CD8-positive, alpha-beta memory T cell (primary cell): ENCODE measurements at places on chromosomes 2 and 18. TPM values are rescaled to one million over a fixed set of nuclear protein-coding genes. Genes with fewer than 3 reads are reported as not detected.

- no peaks in the 10 kb centered on the region for H3K27me3 ChIP-seq
- H3K4me1 ChIP-seq, result no peaks in the 10 kb centered on the region
- DNase-seq, result no peak
- no peaks in the 10 kb centered on the region for H3K36me3 ChIP-seq
Observed at GRCh38 chr2:234635284-234635683, 138.4 kb upstream of the ARL4C start.

- no peak overlapping the region for H3K4me3 ChIP-seq
- H3K4me1 ChIP-seq, result no peaks in the 10 kb centered on the region
- DNase-seq, result no peak
- no peaks in the 10 kb centered on the region for H3K36me3 ChIP-seq
- H3K27me3 ChIP-seq, result no peaks in the 10 kb centered on the region
- no peak overlapping the region for H3K27ac ChIP-seq
Observed at GRCh38 chr2:176582990-176583481, 313.8 kb downstream of the MTX2 start.

- no peaks in the 10 kb centered on the region for H3K27me3 ChIP-seq
- H3K36me3 ChIP-seq, result no peaks in the 10 kb centered on the region
- DNase-seq, result no peak
- H3K4me1 ChIP-seq, result no peaks in the 10 kb centered on the region
- no peak overlapping the region for H3K4me3 ChIP-seq
Observed at GRCh38 chr2:121058852-121059558, 226.0 kb downstream of the TFCP2L1 start.

- H3K4me3 ChIP-seq, result no peak overlapping the region
Observed at GRCh38 chr2:105796791-105797190, 52.1 kb downstream of the NCK2 start.

GRCh38 chr2:158970241-158970751 is 1.9 kb downstream of the TANC1 start:
- H3K27me3 ChIP-seq, result no peaks in the 10 kb centered on the region
- peaks cover 7% of the 10 kb centered on the region for H3K4me1 ChIP-seq
- peak overlapping the region; percentile 37 for H3K4me3 ChIP-seq

- no peaks in the 10 kb centered on the region for H3K36me3 ChIP-seq
- H3K27me3 ChIP-seq, result no peaks in the 10 kb centered on the region
- H3K27ac ChIP-seq, result no peak overlapping the region
- no peak overlapping the region for H3K4me3 ChIP-seq
- H3K4me1 ChIP-seq, result peaks cover 43% of the 10 kb centered on the region
Observed at GRCh38 chr18:12843420-12844350, 40.4 kb downstream of the PTPN2 start.

- H3K27me3 ChIP-seq, result no peaks in the 10 kb centered on the region
- DNase-seq, result no peak
- H3K36me3 ChIP-seq, result no peaks in the 10 kb centered on the region
- no peak overlapping the region for H3K27ac ChIP-seq
Observed at GRCh38 chr2:168426861-168427260, 29.2 kb upstream of the CERS6 start.

- no peaks in the 10 kb centered on the region for H3K27me3 ChIP-seq
- no peaks in the 10 kb centered on the region for H3K4me1 ChIP-seq
- DNase-seq, result no peak
- H3K27ac ChIP-seq, result no peak overlapping the region
- H3K4me3 ChIP-seq, result no peak overlapping the region
Observed at GRCh38 chr2:209791151-209791550, 19.5 kb downstream of the UNC80 start.

DNA sequence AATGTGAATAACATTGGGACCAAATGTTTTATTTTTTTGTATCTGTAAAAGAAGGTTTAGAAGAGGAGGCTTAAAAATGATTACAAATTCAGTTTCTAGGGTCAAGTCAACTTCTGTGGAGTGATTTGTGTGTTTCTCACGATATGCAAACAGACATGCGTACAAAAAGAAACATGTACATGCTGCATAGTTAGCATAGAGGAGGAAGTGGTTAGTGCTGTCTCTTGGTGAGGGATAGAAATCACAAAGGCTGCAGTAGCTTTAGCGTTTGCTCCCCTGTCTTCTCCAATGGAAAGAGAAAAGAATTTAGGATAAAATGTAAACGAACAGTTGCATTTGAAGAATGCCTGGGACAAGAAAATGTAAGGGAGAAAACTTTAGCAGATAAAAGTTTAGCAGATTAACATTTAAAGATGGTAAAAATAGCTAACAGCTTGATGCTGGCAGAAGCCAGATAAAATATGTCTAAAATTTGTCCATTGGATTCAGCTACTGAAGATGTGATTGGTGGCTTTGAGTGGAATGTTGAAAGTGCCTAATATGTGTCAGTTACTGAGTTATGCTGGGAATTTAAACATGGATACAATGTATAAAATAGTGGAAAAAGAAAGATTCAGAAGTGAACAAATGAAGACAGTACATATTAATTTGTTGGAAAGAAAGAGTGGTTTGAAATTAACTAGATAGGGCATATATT is 44.9 kb downstream of the MALT1 start:
- H3K4me3 ChIP-seq, result peak overlapping the region; percentile 5
- H3K27ac ChIP-seq, result no peak overlapping the region
- no peaks in the 10 kb centered on the region for H3K36me3 ChIP-seq
- no peak for DNase-seq
- H3K4me1 ChIP-seq, result peaks cover 42% of the 10 kb centered on the region

GRCh38 chr2:160700021-160700814 is 206.6 kb upstream of the RBMS1 start:
- H3K36me3 ChIP-seq, result no peaks in the 10 kb centered on the region
- no peak for DNase-seq
- H3K27me3 ChIP-seq, result no peaks in the 10 kb centered on the region
- H3K27ac ChIP-seq, result no peak overlapping the region
- no peak overlapping the region for H3K4me3 ChIP-seq
- peaks cover 5% of the 10 kb centered on the region for H3K4me1 ChIP-seq

DNA sequence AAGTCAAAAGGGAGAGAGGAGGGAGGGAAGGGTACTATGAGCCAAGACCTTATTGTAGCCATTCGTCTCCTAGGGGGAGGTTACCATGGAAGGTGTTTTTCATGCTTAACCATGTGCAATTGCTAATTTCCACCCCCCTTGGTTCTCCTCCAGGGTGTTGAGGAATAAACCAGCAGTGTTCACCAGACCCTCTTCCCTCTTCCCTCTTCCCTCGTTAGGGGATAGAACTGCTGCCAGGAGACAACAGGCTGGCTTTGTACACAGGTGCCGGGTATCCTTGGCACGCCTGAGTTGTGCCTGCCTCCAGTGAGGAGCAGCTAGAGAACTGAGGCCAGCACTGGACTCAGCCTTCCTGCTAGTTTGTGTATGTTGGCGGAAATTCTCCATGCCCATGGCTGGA is 41.1 kb upstream of the ARL5A start:
- no peak overlapping the region for H3K4me3 ChIP-seq
- no peak for DNase-seq
- H3K36me3 ChIP-seq, result no peaks in the 10 kb centered on the region
- peaks cover 8% of the 10 kb centered on the region for H3K27me3 ChIP-seq
- H3K27ac ChIP-seq, result no peak overlapping the region

DNA sequence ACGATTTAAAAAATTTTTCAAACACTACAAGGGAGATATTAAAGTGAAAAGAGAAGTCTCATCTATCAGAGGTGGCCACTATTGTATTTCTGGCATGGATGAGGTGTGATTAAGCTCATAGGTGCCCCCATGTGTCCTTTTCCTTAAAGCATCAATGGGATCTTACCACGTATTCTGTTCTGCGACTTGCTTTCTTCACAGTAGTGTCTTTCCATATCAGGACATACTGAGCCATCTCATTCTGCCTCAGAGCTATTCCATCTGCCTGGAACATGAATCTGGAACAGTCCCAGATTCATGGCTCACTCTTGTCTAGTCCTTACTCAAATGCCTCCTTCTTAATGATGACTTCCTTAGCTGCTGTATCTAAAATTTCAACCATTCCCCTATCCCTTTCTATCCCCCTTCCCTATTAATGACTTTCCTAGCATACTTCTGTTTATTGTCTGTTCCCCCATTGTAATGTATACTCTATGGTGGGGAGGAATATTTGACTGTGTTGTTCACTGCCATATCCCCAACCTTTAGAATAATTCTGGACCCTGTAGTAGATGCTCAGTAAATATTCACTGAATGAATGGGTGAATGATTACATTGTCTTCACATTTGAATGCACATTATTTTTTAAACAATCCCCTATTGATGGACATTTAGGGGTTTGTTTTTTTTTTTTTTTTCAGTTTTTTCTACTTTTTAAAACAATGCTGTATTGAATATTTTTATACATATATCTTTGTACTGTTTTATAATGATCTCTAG is 11.1 kb downstream of the STAMBP start:
- no peaks in the 10 kb centered on the region for H3K27me3 ChIP-seq
- H3K4me1 ChIP-seq, result no peaks in the 10 kb centered on the region
- H3K27ac ChIP-seq, result no peak overlapping the region
- peaks cover 2% of the 10 kb centered on the region for H3K36me3 ChIP-seq
- no peak overlapping the region for H3K4me3 ChIP-seq
- no peak for DNase-seq

- no peaks in the 10 kb centered on the region for H3K36me3 ChIP-seq
- H3K4me3 ChIP-seq, result no peak overlapping the region
- no peaks in the 10 kb centered on the region for H3K27me3 ChIP-seq
Observed at GRCh38 chr2:166957686-166958085, 69.4 kb downstream of the XIRP2 start.

DNA sequence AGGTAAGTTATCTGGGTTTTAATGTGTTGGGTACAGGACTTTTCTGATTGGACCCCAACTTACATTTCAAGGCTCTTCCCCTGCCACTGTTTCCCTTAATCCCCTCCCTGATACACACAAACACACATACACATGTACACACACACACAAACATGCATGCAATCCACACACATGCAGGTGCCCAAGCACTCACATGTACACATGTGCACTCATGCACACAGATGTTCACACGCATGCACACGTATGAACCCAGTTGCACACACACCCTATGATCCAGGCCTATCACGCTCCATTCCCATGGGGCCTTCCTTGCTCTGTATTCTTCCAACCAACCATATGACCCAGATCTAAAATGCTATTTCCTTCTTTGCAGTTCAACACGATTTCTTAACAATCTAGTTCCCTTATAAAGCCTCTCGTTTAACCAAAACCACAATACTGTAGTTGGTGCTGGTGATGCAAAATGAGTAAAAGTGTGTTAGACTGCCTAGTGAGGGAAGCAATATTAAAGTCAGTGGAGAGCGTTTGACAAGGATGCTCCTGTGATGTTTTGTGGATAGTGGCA is 11.1 kb downstream of the SERPINB8 start:
- no peak overlapping the region for H3K27ac ChIP-seq
- H3K36me3 ChIP-seq, result peaks cover 8% of the 10 kb centered on the region
- no peaks in the 10 kb centered on the region for H3K4me1 ChIP-seq
- no peak for DNase-seq

GRCh38 chr2:132681766-132682165 is 11.8 kb upstream of the LYPD1 start:
- no peaks in the 10 kb centered on the region for H3K27me3 ChIP-seq
- H3K36me3 ChIP-seq, result no peaks in the 10 kb centered on the region
- H3K4me1 ChIP-seq, result no peaks in the 10 kb centered on the region
- no peak overlapping the region for H3K4me3 ChIP-seq

DNA sequence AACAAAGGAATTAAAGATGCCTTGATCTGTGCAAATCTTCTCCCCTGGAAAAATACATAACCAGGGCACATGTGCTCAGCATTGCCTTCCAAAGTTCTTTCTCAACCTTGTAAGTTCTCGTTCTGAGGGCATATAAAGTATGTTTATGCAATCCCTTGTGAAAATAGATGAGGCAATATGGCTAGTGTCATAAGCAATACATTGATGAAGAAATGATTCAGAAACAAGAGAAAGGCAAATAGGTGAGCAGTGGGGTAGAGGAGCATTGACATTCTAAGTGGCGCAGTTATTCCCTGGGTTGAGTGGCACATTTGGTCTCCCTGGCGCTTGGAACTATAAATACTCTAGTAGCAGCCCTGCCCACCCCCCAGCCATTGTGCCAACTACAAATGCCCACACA is 57.4 kb upstream of the PGAP1 start:
- peaks cover 5% of the 10 kb centered on the region for H3K4me1 ChIP-seq
- no peaks in the 10 kb centered on the region for H3K36me3 ChIP-seq
- H3K27ac ChIP-seq, result no peak overlapping the region
- no peaks in the 10 kb centered on the region for H3K27me3 ChIP-seq
- DNase-seq, result no peak

DNA sequence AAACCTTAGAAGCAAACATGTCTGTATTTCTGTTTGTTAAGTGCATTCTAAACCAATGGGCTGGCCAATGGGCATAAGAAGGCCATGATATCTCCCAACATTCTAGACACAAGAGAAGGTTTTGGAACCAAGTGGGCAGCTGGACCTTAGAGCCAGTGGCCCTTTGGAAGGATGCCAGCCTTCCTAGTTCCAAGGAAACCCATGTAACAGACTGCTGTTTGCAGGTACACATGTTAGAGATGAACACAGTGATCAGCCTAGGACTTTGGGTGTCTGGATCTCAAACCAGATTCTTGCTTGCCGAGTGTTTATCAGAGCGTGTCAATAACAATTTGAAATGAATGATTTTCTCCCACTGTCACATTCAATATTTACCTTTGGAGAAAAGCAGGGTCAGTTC is 97.5 kb upstream of the COPS8 start:
- H3K4me3 ChIP-seq, result no peak overlapping the region
- no peaks in the 10 kb centered on the region for H3K27me3 ChIP-seq
- H3K27ac ChIP-seq, result no peak overlapping the region
- no peaks in the 10 kb centered on the region for H3K36me3 ChIP-seq
- no peak for DNase-seq

GRCh38 chr2:207698301-207698700 is 13.1 kb upstream of the CCNYL1 start:
- H3K27ac ChIP-seq, result no peak overlapping the region
- H3K4me1 ChIP-seq, result no peaks in the 10 kb centered on the region
- H3K27me3 ChIP-seq, result no peaks in the 10 kb centered on the region
- no peaks in the 10 kb centered on the region for H3K36me3 ChIP-seq
- DNase-seq, result no peak
- no peak overlapping the region for H3K4me3 ChIP-seq

- H3K4me3 ChIP-seq, result no peak overlapping the region
- no peaks in the 10 kb centered on the region for H3K4me1 ChIP-seq
- DNase-seq, result no peak
- H3K27me3 ChIP-seq, result no peaks in the 10 kb centered on the region
- no peaks in the 10 kb centered on the region for H3K36me3 ChIP-seq
Observed at GRCh38 chr18:78496079-78496478, 483.5 kb upstream of the SALL3 start.

SPP2 gene
- total RNA-seq, result not detected

FAM237A gene
- not detected for total RNA-seq

SAG gene
- not detected for total RNA-seq

NYAP2 gene
- not detected for total RNA-seq

ICOS gene
- total RNA-seq, result 84.5 TPM

NRP2 gene
- total RNA-seq, result 0.91 TPM

MTCL1 gene
- total RNA-seq, result 1.1 TPM

ACKR3 gene
- total RNA-seq, result 0.90 TPM

ALLC gene
- not detected for total RNA-seq

CCDC68 gene
- total RNA-seq, result not detected

AGXT gene
- total RNA-seq, result not detected

TEKT4 gene
- not detected for total RNA-seq

CASP10 gene
- 6.7 TPM for total RNA-seq

FBXO48 gene
- 1.6 TPM for total RNA-seq
